ENCODE measurements at places on chromosomes 3 and 15. TPM values are rescaled to one million over a fixed set of nuclear protein-coding genes. Genes with fewer than 3 reads are reported as not detected.

HGD gene
- 0.44 TPM for total RNA-seq

GRCh38 chr3:12716605-12717151, 42.4 kb downstream of the TMEM40 start:
- no peaks in the 10 kb centered on the region for H3K36me3 ChIP-seq
- no peak overlapping the region for H3K4me3 ChIP-seq
- H3K27ac ChIP-seq = peak overlapping the region; percentile 78
- DNase-seq = no peak
- H3K4me1 ChIP-seq = peaks cover 15% of the 10 kb centered on the region

PLCH1 gene
- total RNA-seq = 0.12 TPM

DNA sequence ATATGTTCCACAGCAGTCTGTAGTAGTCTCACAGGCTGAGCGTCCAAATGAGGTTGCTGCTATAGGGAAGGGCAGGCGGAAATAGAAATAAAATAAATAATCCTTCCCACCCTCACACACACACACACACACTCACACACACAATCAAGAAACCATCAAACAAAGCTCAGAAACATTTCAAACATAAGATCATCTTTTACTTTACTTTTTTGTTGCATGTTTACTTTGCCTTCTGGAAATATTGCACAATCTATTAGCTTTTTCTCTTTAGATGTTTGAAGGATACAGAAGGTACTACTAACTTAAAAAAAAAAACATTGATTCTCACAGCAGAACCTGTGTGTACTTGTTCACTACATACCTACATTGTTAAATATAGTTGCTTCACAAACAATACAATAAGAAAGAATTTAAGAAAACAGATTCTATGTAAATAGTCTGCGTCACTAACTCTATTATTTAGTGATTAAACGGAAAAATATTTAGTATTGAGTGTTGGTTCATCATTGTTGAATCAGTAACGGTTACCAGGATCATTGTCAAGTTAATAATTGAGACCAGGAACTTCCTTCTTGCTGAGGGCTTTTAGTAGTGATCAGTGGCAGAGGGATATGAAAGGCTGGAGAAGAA, 20.5 kb downstream of the ALCAM start:
- peak; percentile 53 for DNase-seq
- H3K27ac ChIP-seq = peak overlapping the region; percentile 77
- peaks cover 6% of the 10 kb centered on the region for H3K36me3 ChIP-seq
- no peaks in the 10 kb centered on the region for H3K27me3 ChIP-seq
- peak overlapping the region; percentile 49 for H3K4me3 ChIP-seq

DNA sequence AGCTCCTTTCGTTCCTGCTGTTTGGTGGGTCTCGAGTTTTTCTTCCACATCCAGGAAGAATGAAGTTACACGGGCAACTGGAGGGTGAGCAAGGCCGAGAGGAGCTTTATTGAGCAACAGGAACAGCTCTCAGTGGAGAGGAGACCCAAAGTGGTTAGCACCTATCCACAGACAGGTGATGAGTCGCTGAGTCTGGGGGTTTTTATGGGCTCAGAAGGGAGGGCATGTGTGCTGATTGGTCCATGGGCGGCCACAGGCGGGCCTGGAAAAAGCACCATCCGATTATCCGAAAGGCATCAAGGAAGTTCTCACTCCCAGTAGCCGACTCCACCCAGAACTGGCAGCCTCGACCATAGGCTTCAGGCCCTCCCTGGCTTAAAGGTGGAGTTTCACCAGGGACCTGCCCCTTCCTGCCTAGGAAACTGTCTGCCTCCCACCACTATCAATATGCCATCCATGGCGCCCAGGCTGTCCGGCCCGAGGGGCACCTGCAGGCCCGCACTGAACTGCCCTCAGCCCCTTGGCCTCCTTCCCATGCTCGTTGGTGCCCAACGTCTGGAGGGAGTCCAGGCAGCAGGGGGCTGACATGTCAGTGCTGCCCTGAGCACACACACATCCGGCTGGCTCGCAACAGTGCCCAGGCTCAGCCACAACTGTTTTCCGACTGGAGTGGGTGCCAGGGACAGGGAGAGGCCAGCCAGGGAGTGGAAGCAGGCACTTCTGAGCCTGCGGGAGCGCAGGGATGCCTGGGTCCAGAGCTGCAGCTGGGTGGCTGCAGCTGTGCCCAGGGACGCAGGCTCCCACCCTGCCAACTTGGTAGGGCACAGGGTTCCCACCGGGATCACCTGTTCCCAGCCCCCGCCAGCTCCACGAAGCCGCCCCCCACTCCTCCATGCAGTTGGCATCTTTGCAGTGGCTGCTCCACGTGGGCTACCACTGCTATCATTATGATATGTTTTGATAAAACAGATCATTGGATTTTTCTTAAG, 170.2 kb downstream of the FNDC3B start:
- peaks cover 23% of the 10 kb centered on the region for H3K4me1 ChIP-seq
- no peak overlapping the region for H3K27ac ChIP-seq
- DNase-seq = peak; percentile 57
- no peak overlapping the region for H3K4me3 ChIP-seq
- H3K36me3 ChIP-seq = peaks cover 8% of the 10 kb centered on the region

ZPLD1 gene
- total RNA-seq = 0.22 TPM

HCLS1 gene
- total RNA-seq = 1.6 TPM

- H3K27me3 ChIP-seq = no peaks in the 10 kb centered on the region
- H3K27ac ChIP-seq = no peak overlapping the region
- peaks cover 9% of the 10 kb centered on the region for H3K4me1 ChIP-seq
- H3K36me3 ChIP-seq = no peaks in the 10 kb centered on the region
Observed at GRCh38 chr15:100761290-100761935, 118.2 kb upstream of the ALDH1A3 start.

RAB6B gene
- 1.1 TPM for total RNA-seq

ARRDC4 gene
- 39.8 TPM for total RNA-seq

GRCh38 chr3:142977399-142977728, 13.9 kb upstream of the PAQR9 start:
- no peak for DNase-seq
- peaks cover 2% of the 10 kb centered on the region for H3K27me3 ChIP-seq
- H3K27ac ChIP-seq = peak overlapping the region; percentile 9
- H3K4me1 ChIP-seq = peaks cover 5% of the 10 kb centered on the region
- H3K36me3 ChIP-seq = no peaks in the 10 kb centered on the region

DNA sequence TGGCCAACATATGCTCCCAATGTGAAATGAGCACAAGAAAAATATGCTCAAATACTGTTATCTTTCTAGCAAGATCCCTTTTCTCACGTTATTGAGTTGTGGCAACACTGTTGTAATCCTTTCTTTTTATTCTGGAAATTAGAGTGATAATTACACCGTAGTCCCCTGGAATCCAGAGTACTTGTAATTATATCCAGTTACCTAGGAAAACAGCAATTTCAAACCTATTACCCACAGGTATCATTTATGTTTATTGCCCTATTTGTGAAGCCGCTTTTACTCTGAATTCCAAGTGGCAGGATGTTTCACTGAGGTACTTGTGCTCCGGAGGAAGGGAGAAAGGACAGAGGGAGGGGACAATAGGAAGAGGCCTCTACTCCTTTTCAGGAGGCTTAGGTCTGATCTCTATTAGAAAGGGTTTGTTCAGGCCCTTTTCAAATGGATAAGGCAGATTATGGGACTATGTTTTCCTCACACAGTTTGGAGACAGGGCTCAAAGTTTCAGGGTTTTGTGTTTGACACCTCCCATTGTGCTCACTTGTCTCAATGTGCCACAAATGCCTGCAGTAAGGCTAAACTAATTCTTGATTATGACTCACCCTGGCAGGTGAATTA, 646.6 kb downstream of the TUSC7 start:
- H3K4me1 ChIP-seq = no peaks in the 10 kb centered on the region
- no peak for DNase-seq
- H3K27me3 ChIP-seq = peaks cover 18% of the 10 kb centered on the region
- no peak overlapping the region for H3K27ac ChIP-seq
- no peaks in the 10 kb centered on the region for H3K36me3 ChIP-seq

GRCh38 chr3:147886879-147887278, 477.7 kb downstream of the ZIC1 start:
- H3K36me3 ChIP-seq = no peaks in the 10 kb centered on the region
- no peaks in the 10 kb centered on the region for H3K27me3 ChIP-seq
- no peaks in the 10 kb centered on the region for H3K4me1 ChIP-seq
- no peak overlapping the region for H3K4me3 ChIP-seq

DNA sequence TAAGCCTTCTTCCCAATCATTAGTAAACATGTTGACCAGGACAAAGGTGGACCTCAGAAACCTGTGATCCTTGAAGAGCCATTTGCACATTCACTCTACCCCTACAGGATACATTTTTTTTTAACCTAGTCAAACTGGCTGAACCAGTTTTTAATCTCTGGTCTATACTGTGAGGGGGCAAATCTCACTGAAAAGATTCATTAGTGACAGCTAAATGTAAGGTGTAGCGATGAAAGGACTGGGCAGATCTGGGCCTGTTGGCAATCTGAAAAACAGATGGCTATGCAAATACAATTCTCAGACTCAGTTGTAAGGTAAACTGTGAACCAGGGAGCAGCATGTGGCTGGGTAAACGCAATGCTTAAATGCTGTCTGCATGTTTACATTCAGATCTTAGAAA, 75.6 kb upstream of the SNTN start:
- H3K27ac ChIP-seq = no peak overlapping the region
- DNase-seq = no peak
- H3K27me3 ChIP-seq = peaks cover 31% of the 10 kb centered on the region
- no peaks in the 10 kb centered on the region for H3K36me3 ChIP-seq
- H3K4me1 ChIP-seq = no peaks in the 10 kb centered on the region
- no peak overlapping the region for H3K4me3 ChIP-seq

DNA sequence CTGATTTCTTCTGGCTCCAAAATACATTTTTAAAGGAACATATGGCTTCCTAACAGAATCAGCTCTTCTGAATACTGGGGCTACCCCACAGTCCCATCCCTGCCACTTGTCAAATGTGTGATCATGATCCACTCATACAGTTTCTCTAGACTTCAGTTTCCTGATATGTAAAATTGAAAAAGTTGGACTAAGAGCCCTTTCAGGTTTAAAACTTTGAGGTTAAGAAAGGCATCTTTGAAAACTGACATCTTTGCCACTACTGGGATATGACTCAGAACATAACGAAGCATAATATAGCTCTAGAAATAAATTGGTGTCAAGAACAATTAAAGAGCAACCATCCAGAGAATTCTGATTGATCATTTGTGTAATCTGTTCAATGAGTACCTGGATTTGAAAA, 248.3 kb downstream of the IL5RA start:
- peaks cover 66% of the 10 kb centered on the region for H3K27me3 ChIP-seq
- DNase-seq = no peak
- H3K36me3 ChIP-seq = no peaks in the 10 kb centered on the region

- no peak overlapping the region for H3K4me3 ChIP-seq
- no peak overlapping the region for H3K27ac ChIP-seq
- no peak for DNase-seq
- H3K36me3 ChIP-seq = no peaks in the 10 kb centered on the region
Observed at GRCh38 chr3:76311941-76312340, 526.6 kb upstream of the ZNF717 start.

MINDY2 gene
- total RNA-seq = 18.8 TPM

DNA sequence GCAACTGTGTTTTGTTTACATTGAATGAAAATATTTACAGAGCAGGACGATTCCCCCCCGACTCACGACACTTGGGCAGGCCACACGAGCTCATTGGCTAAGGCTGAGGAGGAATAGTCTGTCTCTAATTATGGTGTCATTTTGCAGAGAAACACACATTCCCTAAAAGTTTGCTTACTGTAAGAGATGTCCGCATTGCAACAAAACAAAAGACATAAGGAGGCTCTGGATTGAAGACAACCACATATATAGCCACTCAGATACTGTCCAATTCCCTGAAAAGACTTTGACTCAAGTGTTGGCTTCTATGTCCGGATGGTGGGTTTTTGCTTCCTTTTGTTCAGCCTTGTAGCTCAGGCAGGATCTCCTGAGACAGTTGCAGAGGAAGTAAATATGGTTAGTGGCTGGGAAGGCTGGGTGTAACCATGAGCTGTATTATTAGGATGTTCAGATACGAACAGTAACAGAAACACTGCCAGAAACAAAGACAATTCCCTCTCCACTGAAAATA, 170.4 kb downstream of the KLHL25 start:
- no peaks in the 10 kb centered on the region for H3K27me3 ChIP-seq
- DNase-seq = no peak
- no peak overlapping the region for H3K4me3 ChIP-seq
- peaks cover 30% of the 10 kb centered on the region for H3K36me3 ChIP-seq
- H3K4me1 ChIP-seq = peaks cover 17% of the 10 kb centered on the region

DNA sequence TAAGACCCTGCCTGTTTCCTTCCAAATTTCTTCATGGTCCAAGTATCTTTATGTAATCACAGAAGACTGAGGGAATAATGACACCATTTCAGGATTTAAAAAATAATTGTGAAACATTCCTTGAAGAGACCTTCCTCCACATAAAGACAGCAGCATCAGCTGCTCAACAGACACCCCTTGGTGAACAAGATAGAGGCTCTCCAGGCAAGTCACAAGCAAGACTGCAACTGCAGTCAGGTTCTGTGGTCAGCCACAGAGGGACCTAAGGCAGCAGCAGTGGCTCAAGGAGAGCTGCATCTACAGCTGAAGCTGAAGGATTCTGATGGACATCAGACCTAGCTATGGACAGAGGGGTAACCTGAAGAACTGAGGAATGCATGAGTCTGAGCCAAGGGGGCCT, 97.2 kb upstream of the C3orf80 start:
- H3K27me3 ChIP-seq = no peaks in the 10 kb centered on the region
- H3K4me3 ChIP-seq = no peak overlapping the region
- no peak overlapping the region for H3K27ac ChIP-seq
- H3K4me1 ChIP-seq = peaks cover 22% of the 10 kb centered on the region
- DNase-seq = no peak

DNA sequence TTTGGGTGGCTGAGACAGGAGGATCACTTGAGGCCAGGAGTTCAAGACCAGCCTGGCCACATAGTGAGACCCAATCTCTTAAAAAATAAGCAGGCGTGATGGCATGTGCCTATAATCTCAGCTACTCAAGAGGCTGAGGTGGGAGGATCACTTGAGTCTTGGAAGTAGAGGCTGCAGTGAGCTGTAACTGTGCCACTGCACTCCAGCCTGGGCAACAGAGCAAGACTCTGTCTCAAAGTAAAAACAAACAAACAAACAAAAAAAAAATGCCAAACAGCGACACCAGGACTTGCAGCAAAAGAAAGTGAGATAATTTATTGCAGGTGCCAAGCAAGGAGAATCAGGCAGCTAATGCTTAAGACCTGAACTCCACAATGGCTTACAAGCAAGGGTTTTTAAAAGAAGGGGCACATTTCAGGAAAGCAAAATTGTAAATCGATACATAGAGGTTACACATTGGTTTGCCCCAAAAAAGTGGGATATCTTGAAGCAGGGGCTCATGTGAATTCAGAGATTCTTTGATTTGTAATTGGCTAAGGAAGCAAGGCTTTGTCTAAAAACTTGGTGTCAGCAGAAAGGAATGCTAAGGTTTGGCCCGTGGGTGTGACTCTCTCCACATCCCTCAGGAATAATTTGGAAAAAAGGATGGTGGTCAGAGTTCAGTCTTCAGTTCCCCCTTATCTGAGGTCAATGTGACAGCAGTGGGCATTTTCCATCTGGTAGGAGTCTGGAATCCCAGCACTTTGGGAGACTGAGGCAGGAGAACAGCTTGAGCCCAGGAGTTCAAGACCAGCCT, 5.2 kb upstream of the MPI start:
- peaks cover 13% of the 10 kb centered on the region for H3K4me1 ChIP-seq
- H3K4me3 ChIP-seq = no peak overlapping the region
- H3K36me3 ChIP-seq = no peaks in the 10 kb centered on the region
- no peaks in the 10 kb centered on the region for H3K27me3 ChIP-seq
- no peak for DNase-seq

PPM1L gene
- 1.7 TPM for total RNA-seq
